ENCODE measurements at places on chromosomes 7 and 10. TPM values are rescaled to one million over a fixed set of nuclear protein-coding genes. Genes with fewer than 3 reads are reported as not detected.
A peak's percentile ranks its signal among the peaks of the same experiment; 100 is the strongest.

DNA sequence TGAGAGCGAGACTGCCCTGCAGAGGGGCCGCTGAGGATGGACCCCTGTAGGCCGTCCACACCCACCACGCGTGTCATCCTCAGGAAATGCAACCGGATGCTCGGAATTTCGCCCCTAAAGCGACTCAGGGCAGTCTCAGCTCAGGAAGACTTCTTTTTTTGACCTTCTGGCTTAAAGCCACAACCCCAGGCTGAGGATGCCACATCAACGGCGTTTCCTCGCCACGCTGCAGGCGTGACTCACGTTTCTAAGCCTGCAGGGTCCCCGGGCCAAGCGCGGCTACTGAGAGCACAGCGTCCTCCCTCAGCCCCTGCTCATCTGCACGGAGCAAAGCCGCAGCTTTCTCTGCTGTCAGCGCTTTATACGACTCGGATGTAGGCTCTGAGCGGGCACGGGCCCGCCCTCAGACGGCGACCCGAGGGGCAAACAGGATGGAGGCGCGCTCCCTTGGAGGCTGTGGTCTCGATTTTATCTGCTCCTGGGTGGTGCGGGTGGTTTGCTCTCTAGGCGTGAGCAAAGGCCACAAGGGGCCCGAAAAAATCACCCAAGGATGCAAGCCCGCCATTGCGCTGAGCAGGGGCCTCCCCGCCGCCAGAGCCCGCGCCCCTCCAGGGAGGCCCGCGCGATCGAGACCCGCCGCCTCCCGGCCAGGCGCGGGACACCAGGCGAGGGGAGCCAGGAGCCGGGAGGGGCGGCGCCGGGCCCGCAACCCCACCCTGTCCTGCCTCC, 726 bp upstream of the INSIG1 start:
- peak; percentile 83 for DNase-seq

- DNase-seq: no peak
Measured at GRCh38 chr7:116354546-116355423, 144.4 kb downstream of the TES start.

DNA sequence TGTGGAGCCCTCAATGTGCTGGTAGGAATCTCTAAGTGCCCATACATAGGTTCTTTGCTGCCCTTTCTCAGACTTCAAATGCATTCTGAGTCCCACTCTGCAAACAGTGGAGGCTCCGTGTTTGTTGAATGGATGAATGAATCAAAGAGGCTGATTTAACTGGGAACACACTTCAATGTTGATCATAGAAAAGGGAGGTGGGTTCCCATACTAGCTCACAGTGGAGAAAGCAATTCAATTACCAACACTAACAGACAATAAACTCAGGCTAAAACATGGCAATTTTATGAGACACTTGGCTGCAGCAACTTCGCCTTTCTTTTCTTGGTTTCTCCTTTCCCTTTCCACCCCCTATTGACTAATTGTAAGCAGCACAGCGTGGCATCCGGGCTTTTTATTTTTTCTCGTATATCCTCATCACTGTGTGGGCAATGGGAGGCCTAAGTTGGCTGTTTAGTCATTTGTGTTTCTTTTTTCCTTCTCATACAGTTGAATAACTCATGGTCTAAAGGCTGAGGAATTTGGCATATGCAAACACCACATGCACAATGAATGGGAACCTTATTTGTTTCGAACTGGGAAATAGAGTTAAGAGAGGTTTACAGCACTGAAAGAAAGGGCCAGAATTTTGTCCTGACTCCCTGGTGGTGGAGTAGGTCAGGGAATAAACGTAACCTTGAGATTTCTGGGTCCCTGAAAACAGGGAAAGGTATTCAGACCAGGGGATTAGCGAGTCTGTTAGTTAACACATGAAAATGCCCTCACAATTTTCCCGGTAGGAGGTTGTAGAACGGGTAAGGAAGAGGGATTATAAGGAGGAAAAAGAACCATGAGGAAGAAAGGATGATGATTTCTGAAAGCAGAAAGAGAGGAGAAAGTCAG, 858.5 kb downstream of the KCNMA1 start:
- no peak for DNase-seq

- DNase-seq: no peak
Measured at GRCh38 chr10:114920459-114920858, 17.5 kb upstream of the TRUB1 start.

GRCh38 chr10:45008524-45009161, 7.9 kb downstream of the ZNF22 start:
- no peak for DNase-seq

GRCh38 chr10:74027702-74028101, 29.8 kb downstream of the VCL start:
- DNase-seq: no peak

GRCh38 chr10:3825244-3825643, 40.2 kb upstream of the KLF6 start:
- DNase-seq: no peak

- no peak for DNase-seq
Measured at GRCh38 chr7:146875237-146875785, 758.7 kb downstream of the CNTNAP2 start.

DNA sequence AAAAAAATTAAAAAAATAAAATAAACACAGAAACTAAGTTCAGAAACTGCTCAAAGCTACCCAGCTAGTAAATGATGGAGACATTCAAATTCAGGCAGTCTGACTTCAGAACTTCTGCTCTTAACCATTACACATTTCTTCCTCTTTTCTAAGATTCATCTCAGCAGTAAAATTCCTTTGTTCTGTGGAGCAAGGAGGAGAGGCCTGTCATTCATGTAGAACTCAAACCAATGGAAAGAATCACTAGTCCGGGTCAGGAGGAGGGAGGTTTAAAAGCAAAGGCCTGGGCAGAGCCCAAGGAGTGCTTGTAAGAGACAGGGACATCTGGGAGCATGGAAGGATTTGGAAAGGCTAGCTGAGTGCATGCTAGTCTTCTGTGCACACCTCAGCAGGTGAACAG, 37.9 kb upstream of the DNAJB12 start:
- DNase-seq: no peak

DNA sequence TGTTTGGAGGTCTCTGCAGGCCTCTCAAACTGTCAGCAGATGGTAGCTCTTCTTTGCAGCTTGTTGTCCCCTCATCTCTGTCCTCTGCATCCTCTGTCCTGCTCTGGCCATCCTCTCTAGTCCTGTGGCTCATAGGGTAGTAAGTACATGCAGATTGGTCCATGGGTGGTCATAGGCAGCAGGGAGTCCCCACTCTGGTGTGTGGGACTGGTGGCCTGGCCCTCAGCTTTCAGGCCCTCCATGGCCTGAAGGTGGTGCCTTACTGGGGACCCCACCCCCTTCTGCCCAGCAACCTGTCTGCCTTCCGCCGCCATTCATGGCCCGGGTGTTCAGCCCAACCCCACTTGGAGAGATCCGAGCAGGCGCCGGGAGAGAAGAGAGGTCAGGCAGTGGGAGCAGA, 12.8 kb upstream of the TCTN3 start:
- DNase-seq: no peak

GRCh38 chr7:39045231-39045630, 67.5 kb downstream of the POU6F2 start:
- no peak for DNase-seq

DNA sequence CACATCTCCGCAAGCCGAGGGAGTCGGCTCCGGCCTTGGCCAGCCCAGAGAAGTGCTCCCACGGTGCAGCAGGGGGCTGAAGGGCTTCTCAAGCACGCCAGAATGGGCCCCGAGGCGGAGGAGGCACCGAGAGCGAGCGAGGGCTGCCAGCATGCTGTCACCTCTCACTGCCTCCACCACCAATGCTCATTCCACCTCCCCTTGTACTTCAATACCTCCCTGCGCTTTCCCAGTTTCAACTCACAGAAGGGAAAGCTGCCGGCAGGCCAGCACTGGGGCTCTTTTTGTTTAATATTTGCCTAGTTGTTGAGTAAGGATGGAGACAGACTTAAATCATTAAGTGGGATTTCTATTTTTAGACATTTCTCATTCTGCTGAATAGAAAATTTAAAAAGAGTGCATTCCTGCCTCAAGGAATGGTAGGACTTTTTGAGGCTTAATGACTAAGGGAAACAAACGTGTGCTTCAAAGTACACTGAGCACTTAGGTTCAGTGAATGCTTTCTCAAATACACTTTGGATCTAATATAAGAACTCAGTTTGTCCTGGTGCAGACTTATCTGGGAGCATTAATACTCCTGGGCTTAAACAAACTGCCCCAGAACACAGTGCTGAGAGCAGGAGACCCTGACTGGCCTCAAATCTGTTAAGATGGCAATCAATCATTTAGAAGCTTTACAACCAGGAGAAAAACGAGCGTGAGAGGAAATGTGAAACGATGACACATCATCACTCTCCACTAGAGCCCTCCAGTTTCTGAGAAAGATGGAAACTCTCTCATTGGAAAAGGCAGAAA, 131.2 kb downstream of the RALA start:
- no peak for DNase-seq

- no peak for DNase-seq
Measured at GRCh38 chr10:63885156-63885555, 364.0 kb downstream of the REEP3 start.

- DNase-seq: no peak
Measured at GRCh38 chr10:28302012-28302637, 739 bp downstream of the MPP7 start.

GRCh38 chr10:116831790-116832189, 17.5 kb upstream of the ENO4 start:
- DNase-seq: no peak

DNA sequence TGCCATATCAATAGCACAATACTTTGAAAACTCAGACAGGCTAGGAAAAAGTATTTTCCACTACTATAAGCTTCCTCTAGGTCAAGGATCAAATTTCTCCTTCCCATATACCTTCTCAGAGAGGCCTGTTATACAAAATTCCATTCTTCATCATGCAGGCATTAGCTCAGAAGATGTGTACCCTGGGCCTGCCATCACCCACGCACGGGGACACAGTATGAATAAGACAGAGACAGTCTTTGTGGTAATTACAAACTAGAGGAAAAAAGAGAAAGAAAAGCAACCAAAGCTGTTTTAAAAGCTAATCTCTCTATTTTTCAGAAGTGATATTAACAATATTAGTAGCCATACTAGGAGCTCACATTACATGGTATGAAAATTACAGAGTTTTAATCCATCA, 236.8 kb upstream of the AOAH start:
- no peak for DNase-seq

GRCh38 chr7:20793248-20793647, 6.6 kb upstream of the SP8 start:
- DNase-seq: no peak

Gene ASIC3
- total RNA-seq: not detected

Gene SCIN
- not detected for total RNA-seq

Gene AOAH
- total RNA-seq: 0.75 TPM

Gene HOXA5
- 22.0 TPM for total RNA-seq

Gene TRIM50
- not detected for total RNA-seq

Gene PSMG3
- 34.1 TPM for total RNA-seq

Gene MRLN
- total RNA-seq: not detected

Gene CPVL
- total RNA-seq: 15.2 TPM

Gene ACSM6
- total RNA-seq: not detected

Gene ARHGEF5
- total RNA-seq: 3.5 TPM

Gene STAG3
- not detected for total RNA-seq

Gene VSTM4
- 17.7 TPM for total RNA-seq

Gene RSU1
- 82.2 TPM for total RNA-seq

Gene AGR2
- total RNA-seq: not detected

Gene DPP6
- not detected for total RNA-seq

Gene CUEDC2
- 45.1 TPM for total RNA-seq
